Psoas muscle (tissue), 8 donors: ENCODE measurements at places on chromosomes 1 and 21. TPM values are rescaled to one million over a fixed set of nuclear protein-coding genes. Genes with fewer than 3 reads are reported as not detected.

Gene TMEM52
- total RNA-seq: 107 TPM

Gene FCRL5
- 0.07 TPM for total RNA-seq

Gene SUSD4
- 0.15 TPM for total RNA-seq

Gene KRTAP23-1
- total RNA-seq: not detected

Gene ARHGEF16
- total RNA-seq: 0.51 TPM

Gene WNT4
- 0.10 TPM for total RNA-seq

Gene CA14
- 0.48 TPM for total RNA-seq

Gene TMEM59
- total RNA-seq: 192 TPM

Gene CELA3B
- total RNA-seq: not detected

Gene ANGPTL1
- 46.9 TPM for total RNA-seq

Gene OR2T35
- not detected for total RNA-seq

Gene AIRE
- not detected for total RNA-seq

Gene TBX19
- total RNA-seq: 0.12 TPM

Gene TFF2
- total RNA-seq: not detected
